ENCODE measurements at places on chromosomes 7 and 10.

GRCh38 chr7:22786290-22786932 is 36.2 kb downstream of the TOMM7 start:
- DNase-seq: no peak

DNA sequence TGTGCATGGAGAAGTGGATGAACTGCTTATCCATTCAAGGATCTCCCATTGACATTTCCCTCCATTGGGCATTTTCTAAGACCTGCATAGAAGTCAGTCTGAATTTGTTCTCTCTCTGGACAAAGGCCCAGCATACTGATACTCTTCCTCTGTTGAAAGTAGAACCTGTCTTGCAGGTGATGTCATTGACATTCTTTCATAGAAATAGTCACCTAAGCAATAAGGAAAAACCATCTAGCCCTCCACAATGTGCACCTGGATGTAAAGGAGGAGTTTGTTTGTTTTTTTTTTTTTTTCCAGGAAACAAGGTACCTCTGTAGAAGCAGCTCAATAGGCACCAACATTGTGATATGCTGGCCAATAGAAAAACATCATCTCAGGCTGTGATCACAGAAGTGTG is 150.4 kb downstream of the DPY19L1 start:
- no peak for DNase-seq

GRCh38 chr10:3036155-3037021 is 31.0 kb upstream of the PFKP start:
- no peak for DNase-seq

DNA sequence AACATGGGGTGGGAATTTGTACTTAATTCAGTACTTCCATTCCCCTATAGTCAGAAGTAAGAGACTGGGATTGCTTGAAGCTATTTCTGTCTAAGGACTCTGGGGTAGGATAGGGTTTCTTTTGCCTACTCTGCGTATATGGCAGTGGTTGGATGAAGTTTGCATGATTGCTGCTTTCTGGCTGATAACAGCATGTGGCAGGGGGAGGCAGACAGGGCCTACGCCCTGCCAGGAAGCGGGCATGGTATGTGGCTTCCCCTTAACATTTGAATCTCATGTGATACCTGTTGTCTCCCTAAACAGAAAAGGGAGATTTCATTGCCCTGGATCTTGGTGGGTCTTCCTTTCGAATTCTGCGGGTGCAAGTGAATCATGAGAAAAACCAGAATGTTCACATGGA is 57.1 kb downstream of the TACR2 start:
- DNase-seq: no peak

- DNase-seq: peak; percentile 9
Observed at GRCh38 chr10:71520042-71520441, 123.3 kb downstream of the CDH23 start.

DNA sequence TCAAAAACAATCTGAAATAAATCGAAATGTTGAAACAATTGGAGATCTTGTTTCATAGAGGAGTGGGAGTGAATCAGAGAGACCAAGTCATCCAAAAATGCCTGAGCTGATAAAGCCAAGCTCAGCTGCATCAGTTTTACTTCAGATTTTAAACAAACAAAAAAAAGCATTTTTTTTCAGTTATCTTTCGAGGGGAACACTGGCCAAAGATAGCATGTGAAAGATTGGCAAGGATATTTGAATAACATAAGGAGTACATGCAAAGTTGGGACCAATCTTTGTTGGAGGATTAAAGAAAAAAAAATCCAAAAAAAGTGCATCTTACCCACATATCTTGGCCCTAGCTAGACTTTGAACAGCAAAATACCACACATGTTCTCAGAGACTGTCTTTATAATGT is 47.2 kb downstream of the RHOBTB1 start:
- DNase-seq: peak; percentile 40

DNA sequence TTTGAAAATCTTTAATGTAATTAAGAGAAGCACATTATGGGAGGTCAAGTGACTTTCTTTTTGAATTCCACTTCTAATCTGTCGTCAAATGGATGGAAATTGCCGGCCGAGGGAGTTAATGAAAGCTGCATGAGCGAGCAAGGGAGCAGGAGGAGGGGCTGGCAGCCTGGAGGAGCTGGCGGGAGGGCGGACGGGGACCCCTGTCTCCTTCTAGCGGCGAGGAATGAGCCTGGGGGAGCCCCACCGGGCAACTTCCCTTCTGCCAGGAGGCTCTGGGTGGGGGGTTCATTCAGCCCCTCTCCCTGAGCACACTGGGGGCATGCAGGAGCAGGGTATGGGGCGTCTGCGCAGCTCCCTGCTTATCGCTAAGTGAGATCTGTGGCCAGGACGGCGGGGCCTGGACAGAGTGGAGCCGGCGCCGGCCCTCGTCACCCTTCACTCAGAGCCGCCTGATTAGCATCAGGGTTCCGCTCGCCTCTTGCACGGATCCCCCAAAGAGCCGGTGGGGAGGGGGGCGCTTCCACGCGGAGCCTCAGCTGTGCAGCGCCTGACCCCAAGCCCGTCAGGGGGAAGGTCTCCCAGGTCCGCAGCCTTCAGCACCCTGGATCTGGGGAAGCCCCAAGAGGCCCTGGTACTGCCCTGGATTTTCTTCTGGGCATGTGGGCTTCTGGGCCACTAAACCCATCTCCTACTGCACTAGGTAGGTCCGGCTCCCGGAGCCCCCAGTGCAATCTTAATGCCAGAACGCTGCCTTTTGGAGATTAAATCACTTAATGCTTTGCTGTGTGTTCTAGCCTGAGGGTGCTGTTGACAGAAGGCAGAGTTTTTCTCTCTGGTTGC is 680.8 kb downstream of the LRMDA start:
- no peak for DNase-seq

- DNase-seq: peak; percentile 79
Observed at GRCh38 chr7:112416127-112416526, 34.1 kb upstream of the IFRD1 start.

DNA sequence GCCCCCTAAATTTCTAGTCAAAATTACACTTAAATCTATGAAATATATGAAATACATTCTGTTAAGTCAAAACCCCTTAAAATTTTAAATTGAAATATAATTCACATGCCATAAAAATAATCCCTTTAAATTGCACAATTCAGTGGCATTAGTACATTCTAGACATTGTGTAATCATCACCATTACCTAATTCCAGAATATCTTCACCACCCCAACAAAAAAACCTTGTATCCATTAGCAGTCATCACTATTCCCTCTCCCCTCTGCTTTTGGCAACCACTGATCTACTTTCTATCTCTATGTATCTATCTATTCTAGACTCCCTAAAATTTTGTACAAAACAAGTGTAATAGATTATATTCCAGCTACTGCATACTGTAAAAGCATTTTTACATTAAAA is 261.2 kb downstream of the GLI3 start:
- DNase-seq: peak; percentile 53

DNA sequence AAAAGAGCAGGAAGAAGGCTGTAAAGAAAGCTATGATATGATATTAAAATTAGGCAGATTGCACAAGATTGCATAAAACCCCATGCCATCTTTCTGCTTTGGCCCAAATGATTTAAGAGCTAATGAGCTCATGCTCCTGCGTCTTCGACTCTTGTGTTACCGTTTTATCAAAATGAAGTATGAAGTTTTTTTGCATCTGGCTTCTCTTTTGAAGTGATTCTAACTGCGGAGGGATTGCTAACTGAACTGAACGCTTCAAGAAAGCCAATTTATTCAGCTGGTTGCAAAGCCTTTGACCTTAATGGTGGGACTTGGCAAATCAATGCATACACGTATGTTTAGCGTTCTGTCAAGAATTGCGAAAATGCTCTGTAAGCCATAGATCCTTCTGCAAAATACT is 282.9 kb downstream of the TWIST1 start:
- no peak for DNase-seq

- peak; percentile 40 for DNase-seq
Observed at GRCh38 chr7:143882604-143883078, 19.3 kb downstream of the TCAF1 start.

- DNase-seq: peak; percentile 81
Observed at GRCh38 chr7:106345421-106346166, 60.8 kb upstream of the NAMPT start.

- DNase-seq: peak; percentile 88
Observed at GRCh38 chr10:24974976-24975375, 22.6 kb upstream of the PRTFDC1 start.

DNA sequence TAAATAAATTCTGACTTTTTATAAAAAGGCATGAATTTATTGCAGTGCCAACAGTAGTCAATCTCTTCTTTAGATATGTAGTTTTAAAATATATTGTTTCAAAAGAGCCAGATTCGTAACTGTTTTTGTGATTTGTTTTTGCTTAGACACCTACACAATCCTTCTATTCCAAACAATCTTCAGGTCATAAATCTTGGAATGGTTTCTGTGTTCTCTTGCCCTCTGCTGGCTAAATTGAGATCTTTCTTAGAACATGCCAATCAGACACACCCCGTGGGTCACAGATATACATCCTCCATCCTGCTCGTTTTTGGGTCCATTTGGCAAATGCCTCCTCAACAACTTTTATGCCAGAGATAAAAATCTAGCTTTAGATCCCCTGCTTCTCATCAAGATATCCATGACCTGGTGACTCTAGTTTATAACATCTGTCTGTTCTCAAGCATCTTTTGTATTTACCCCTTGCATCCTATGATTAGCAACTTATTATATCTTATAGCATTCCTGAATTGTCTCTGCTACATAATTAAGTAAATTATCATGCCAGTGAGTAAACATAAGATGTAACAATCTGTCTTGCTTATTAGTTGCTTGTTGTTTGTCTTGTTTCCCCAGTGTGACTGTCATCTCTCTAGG is 35.3 kb upstream of the IFRD1 start:
- peak; percentile 54 for DNase-seq

GRCh38 chr7:149791-150636 is 42.4 kb upstream of the FAM20C start:
- no peak for DNase-seq

GRCh38 chr10:46299536-46300369 is 13.0 kb downstream of the ANTXRL start:
- no peak for DNase-seq

DNA sequence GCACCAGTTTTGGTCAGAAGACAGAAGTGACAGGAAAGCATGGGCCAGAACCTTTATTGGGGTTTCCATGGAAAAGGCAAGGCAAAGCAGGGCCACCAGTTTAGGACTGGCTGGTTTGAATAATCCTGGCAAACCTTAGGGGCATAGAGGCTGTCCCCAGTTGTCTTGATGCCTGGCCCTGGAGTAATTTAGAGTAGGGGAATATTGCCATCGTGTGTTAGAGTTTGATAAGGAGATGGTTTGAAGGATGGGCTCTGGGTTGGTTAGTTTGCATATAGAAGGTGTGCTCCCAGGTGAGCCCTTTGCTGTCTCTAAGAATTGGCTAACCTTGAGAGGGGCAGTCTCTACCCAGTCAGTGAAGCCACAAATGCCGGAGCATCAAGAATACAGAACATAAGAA is 79.6 kb downstream of the ZNF777 start:
- DNase-seq: no peak

- peak; percentile 59 for DNase-seq
Observed at GRCh38 chr10:103709341-103709920, 145.9 kb downstream of the SH3PXD2A start.

DNA sequence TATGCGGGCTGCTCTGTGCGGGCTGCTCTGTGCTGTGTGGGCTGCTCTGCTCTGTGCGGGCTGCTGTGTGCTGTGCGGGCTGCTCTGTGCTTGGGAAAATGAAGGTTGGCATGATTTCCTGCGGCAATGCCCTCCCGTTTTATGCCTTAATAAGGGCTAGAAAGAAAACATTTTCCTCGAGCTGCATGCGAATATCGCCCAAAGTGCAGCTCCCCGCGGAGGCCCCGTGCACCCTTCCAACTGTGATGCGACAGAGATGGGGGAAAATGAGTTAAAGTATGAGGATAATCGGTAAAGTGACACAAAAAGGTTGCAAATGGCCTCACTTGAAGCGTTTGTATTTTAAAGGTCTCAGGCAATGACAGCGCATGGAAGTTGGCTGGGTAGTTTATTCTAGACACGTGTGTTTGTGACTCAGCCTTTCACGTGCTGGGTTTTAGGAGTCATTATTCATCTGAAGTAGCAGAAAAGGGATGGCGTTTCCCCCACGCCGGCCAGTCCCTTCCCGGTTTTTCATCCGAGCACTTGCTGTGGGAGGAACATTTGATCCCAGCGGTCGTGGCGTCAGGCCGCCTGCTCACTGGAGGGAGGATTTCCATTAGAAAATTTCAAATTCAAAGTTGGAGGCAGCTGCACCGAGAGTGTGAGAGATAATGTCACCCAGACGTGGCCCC is 220.7 kb downstream of the ADARB2 start:
- no peak for DNase-seq

- DNase-seq: no peak
Observed at GRCh38 chr10:51881213-51881612, 181.8 kb upstream of the CSTF2T start.

GRCh38 chr7:6306471-6306870 is 34.0 kb upstream of the CYTH3 start:
- DNase-seq: peak; percentile 69

GRCh38 chr7:140404565-140405065 is 757 bp downstream of the RAB19 start:
- no peak for DNase-seq

GRCh38 chr10:110857265-110858171 is 14.2 kb upstream of the PDCD4 start:
- DNase-seq: peak; percentile 87

GRCh38 chr7:91140286-91140685 is 123.9 kb upstream of the FZD1 start:
- no peak for DNase-seq

- DNase-seq: peak; percentile 88
Observed at GRCh38 chr10:102718220-102718619, 3.8 kb downstream of the SFXN2 start.

GRCh38 chr7:68866200-68866570 is 732.1 kb upstream of the AUTS2 start:
- DNase-seq: no peak

DNA sequence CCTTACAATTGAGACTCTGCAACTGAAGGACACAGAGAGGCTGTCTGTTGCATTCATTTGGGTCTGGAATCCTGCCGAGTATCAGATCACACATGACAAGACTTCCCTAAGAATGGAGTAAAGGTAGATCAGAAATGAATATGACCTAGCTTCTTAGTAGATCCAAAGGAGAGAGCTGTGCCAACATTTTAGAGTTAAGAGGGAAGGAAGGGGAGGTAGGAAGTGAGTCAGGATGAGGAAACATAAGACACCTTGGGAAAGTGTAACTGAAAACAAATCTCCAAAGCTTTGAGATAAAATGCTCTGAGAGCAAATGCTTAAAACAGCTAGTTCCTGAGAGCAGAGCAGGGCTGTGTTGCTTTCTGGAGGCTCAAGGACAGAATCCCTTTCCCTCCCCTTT is 6.1 kb upstream of the SLC25A13 start:
- no peak for DNase-seq

DNA sequence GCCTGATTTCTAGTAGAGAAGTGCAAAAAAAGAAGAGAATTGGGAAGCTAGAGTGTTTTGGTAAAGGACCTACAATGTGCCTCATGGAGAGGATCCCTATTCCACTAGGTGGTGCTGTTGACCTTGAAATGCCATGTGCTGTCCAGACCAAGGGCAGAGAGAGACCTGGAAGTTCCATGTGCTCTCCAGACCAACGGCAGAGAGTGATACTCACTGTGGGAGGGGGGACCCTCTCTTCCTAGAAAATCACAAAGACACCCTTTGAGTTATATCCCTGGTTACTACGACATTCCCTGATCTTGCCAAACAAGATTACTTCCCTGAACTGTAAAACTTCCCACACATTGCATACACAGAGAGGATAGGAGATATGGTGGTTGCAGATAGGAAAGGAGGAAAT is 212.7 kb upstream of the ZNF804B start:
- peak; percentile 9 for DNase-seq

GRCh38 chr7:71695186-71695585 is 563.2 kb downstream of the GALNT17 start:
- DNase-seq: no peak

All from iris pigment epithelial cell (primary cell).